ENCODE measurements at places on chromosomes 1 and 21. TPM values are rescaled to one million over a fixed set of nuclear protein-coding genes. Genes with fewer than 3 reads are reported as not detected.

RGS4 gene
- not detected for total RNA-seq

- peaks cover 2% of the 10 kb centered on the region for H3K27me3 ChIP-seq
- H3K4me1 ChIP-seq = no peaks in the 10 kb centered on the region
- DNase-seq = no peak
- H3K36me3 ChIP-seq = no peaks in the 10 kb centered on the region
- H3K27ac ChIP-seq = no peak overlapping the region
Measured at GRCh38 chr1:95388031-95388430, 154.0 kb downstream of the RWDD3 start.

- H3K4me3 ChIP-seq = no peak overlapping the region
- H3K36me3 ChIP-seq = no peaks in the 10 kb centered on the region
- no peak for DNase-seq
- no peak overlapping the region for H3K27ac ChIP-seq
Measured at GRCh38 chr1:238484121-238484520, 593.4 kb upstream of the ZP4 start.

GBP6 gene
- 0.53 TPM for total RNA-seq

FMOD gene
- total RNA-seq = 0.98 TPM

ZNF695 gene
- 1.2 TPM for total RNA-seq

DNA sequence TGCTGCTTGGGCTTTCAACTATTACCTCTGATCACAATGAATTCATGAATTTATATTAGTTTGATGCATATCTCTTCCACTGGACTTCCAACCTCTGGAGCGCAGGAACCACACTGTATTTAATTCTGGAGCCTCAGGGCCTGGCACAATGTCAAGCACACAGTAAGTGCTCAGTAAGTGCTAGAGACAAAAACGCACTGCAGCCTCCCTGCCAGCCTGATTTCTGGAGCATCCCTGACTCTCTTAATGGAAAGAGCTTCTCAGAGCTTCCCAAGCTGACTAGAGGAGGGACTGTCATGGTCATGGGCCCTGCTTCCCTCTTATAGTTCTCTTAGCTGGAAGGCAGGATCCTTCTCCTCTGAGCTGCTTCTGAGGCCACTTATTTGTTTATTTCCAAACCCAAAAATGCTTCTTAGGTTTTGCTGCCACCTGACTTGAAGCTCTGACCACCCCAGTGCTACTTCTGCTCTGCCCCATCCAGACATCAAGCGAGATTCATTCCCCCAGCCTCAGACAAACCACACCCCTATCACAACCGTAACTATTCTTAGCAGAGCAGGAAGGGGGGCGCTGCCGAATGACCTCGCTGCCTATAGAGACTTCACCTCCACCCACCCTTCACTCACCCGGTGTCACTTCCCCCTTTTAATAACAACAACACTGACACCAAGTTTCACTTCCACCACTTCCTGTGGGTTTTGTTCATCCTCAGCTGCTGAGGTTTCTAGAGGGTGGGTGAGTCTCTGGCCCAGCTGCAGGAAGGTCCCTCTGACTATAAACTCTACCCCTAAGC is 33.6 kb downstream of the NUAK2 start:
- peaks cover 77% of the 10 kb centered on the region for H3K4me1 ChIP-seq
- no peaks in the 10 kb centered on the region for H3K36me3 ChIP-seq
- H3K27ac ChIP-seq = peak overlapping the region; percentile 79

UBE2U gene
- not detected for total RNA-seq

FCRL4 gene
- total RNA-seq = not detected

SPRR2F gene
- total RNA-seq = not detected

DNA sequence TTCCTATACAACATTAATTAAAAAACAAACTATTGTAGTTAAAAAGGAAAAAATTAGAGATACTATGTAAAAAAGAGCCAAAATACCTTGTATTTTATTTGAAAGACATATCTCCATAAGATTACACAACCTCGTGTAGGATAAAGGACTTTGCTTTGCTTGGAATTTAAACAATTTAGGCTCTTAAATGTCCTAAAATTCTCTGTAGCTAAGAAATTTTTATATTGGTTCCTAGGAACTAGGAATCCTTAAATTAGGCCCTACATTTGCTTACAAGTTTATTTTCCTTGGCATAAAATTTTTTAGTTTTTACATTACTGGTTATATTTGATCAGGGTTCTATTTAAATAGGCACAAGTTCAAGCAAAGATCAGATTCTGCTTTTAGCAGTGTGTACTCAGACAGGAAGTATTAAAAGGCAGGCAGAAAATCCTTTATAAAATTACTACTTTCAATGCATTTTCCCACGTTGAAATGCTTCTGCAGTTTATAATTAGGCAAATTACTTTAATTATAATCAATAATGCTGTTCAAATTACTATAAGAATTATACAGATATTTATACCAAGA is 3.4 kb upstream of the ANGPTL3 start:
- H3K27me3 ChIP-seq = no peaks in the 10 kb centered on the region
- peaks cover 4% of the 10 kb centered on the region for H3K36me3 ChIP-seq
- no peak overlapping the region for H3K4me3 ChIP-seq

LORICRIN gene
- not detected for total RNA-seq

Data from activated CD4-positive, alpha-beta T cell treated with anti-CD3 and anti-CD28 coated beads for 36 hours (primary cell).